ENCODE measurements at places on chromosomes 2 and 18.
A peak's percentile ranks its signal among the peaks of the same experiment; 100 is the strongest.

DNA sequence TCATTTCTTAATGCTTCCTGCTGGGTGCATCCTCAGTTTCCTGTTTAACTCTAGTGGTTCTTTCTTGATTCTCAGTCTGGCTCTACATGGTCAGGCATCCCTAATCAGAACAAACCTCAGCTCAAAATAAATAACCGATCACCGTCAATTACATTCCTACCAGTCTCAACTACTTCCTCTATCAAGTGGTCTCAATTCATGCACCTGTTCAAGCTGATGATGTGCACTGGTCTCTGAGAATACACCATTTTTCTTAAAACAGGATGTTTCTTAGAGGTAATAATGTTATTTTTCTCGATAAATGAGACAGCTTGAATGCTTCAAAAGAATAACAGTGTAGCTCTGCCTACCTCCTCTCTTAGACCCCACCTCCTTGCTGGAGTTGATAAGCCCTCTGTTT is 420.9 kb downstream of the SOCS6 start:
- DNase-seq, result no peak

DNA sequence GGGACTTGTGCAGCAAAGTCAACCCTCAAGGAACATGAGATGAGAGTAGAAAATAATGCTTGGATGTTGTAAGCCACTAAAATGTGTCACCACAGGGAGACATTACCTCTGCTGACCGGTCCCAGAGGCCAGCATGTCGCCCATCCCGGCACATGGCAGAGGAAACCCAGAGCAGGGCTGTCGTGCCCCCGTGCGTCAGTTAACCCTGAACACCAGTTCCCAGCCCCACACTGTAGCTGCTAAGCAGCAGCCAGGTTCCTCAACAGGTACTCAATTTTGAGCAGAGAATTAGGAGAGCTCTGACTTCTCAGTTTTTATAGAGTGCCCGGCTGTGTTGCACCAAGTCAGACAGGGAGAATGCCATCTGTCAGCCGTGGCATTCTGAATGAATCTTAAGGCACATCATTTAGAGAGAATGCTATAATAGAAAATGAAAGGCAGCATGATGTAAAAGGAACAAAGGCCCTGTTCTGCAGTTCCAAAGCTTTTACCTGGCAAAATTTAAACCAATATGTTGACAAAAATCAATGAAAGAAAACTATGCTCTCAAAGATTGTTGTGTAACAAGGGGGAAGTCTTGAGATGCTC is 307.9 kb downstream of the METTL4 start:
- DNase-seq, result no peak

DNA sequence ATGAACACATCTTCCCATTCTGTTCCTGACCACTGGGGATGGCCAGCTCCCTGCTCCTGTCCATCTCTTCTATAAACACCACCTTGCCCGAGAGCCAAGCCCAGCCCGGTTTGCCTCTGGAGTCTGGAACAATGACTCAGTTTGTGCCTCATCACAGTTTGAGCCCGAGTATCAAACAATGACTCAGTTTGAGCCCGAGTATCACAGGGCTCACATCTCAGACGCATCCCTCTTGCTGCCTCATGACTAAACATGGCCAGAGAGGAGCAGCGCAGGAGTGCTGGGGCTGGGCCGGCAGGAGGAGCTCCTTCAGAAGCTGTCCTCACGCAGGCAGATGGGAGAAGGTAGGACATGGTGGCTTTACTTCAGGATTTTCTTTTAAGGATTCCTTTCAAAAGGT is 68.7 kb downstream of the PXDN start:
- DNase-seq, result peak; percentile 55

DNA sequence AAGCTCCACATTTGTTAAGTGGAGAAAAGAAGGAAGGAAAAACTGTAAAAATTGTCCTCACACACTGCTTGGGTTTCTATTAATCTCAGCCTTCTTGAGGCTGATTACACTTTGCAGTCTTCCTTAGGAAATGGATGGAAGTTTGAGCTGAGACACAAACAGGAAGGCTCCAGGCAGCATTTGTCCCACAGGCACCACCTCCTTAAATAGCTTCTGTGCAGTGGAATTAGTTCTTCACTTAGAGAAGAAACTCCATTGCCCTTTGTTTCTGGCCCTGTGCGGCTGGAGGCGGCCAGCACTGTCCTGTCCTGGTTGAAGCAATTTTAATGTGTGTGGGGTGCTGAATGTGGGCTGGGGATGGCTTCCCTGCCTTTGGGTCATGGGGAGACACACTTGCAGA is 44.3 kb downstream of the ARHGAP28 start:
- DNase-seq, result no peak

- DNase-seq, result no peak
Measured at GRCh38 chr18:48736321-48737260, 197.8 kb downstream of the CTIF start.

- DNase-seq, result peak; percentile 85
Measured at GRCh38 chr2:168210895-168211570, 36.4 kb downstream of the STK39 start.

DNA sequence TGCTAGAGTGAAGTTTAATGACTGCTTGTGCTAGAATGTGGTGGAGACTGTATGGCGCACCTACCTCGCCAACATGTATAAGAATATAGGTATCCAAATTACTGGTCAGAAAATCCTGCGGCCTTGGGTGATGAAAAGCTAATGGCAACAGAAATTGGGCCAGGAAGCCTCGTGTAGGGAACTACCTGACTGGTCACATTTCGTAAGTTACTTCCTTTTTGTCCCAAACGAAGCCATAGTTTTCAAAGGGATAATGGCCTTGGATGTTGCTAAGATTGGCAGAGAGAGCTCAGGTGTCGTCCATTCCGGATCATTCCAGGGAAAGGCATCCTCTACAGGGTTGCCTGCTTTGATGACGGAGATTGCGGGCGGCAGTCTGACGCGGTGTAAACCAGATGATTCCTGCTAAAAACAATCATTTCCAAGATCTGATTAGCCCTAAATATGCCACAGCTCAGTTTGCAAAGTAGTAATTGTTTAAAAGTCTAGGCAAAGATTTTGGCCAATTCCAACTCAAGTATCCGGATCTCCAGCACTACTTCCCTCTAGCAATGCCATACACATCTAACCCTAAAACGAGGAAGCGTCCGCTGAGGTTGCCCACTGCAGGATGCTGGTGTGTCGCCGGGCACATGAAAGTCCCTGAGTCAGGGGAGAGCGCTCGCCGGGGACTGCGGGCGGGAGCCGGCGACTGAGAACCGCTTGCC is 708 bp upstream of the MALT1 start:
- DNase-seq, result no peak

GRCh38 chr2:173630425-173631126 is 275.9 kb downstream of the CDCA7 start:
- DNase-seq, result no peak

- no peak for DNase-seq
Measured at GRCh38 chr2:96594691-96595152, 43.4 kb downstream of the KANSL3 start.

DNA sequence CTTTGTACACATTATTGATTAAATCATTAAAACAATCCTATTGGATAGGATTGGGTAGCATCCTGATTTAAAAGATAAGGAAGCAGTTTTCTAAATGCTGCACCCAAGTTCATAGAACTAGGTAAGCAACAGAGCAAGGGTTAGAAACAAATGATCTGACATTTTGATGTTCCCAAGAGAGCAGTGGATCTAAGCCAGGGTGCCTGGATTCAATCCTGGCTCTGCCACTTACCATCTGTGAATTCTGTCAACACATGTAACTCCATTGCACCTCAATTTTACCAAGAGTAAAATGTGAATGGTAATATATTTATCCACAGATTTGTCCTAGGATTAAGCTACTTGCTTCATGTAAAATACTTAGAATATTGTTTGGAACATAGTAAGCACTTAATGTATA is 982.6 kb upstream of the FANCL start:
- no peak for DNase-seq

GRCh38 chr2:105407946-105408743 is 9.3 kb upstream of the FHL2 start:
- DNase-seq, result no peak

DNA sequence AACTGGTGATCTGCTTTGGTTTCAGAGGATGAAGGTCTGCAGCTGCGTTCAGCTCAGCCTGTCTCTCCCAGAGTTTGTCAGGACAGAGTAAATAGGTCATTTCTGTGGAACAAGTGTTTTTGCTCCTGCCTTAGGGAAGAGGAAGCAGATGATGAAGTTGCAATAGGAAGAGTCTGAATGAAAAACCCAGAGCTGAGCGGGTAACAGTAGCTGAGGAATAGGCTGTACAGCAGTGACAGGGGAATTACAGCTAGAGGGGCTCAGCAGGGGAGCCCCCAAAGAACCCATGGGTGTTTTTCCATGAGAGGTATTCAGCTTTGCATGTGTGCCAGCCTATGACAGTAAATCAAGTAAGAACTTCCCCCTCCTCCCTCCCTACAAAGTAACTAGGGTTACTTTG is 10.3 kb upstream of the CYBRD1 start:
- no peak for DNase-seq

DNA sequence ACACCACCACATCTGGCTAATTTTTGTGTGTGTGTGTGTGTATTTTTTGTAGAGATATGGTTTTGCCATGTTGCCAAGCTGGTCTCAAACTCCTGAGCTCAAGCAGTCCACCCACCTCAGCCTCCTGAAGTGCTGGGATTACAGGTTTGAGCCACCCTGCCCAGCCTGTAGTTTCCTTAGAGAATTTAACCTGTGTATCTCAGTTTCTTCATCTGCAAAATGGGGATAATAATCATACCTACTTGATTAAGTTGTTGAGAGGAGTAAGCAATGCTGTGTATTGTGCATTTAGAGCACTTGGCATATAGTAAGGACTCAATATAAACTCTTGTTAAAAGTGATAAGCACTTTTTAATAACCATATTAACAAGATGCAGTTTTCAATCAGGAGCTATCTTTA is 6.3 kb upstream of the SANBR start:
- DNase-seq, result no peak

GRCh38 chr2:29368659-29369040 is 253.4 kb downstream of the CLIP4 start:
- no peak for DNase-seq

DNA sequence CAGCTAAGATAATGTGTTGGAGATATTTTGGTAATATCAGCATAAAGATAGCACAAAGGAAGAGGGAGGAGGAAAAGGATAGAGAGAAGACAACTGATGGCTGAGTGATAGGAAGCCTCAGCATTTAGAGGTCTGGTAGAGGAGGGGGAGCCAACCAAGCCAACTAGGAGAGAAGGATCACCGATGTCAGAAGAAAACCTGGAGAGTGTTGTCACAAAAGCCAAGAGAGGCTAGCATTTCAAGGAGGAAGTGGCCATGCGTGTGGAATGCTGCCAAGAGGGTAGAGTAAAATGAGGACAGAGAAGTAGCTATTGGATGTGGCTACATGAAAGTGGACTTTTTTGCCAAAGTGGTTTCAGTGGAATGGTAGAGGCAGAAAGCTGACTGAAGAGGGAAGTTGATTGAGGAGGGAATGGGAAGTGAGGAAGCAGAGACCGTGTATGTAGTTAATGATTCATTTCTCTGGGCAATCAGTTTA is 34.3 kb downstream of the LCLAT1 start:
- DNase-seq, result no peak

- no peak for DNase-seq
Measured at GRCh38 chr18:47244086-47244485, 7.4 kb downstream of the SKOR2 start.

GRCh38 chr18:75551071-75551470 is 123.6 kb upstream of the SMIM21 start:
- DNase-seq, result no peak

DNA sequence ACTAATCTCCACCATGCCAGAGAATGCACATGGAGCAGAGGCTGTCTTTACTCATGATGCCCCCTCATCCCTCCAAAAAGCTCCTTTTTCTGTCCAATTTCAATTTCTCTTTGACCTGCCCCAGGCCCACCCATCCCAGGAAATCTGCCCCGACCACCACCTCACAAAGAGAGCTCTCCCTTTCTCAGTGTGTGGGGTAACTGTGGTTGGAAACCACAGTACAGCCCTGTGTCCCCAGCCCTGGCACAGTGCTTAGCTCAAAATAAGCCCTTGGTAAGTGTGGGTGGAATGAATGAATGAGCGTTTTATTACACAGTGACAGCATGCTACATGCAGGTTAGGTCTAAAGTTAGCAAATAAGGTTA is 43.7 kb upstream of the CAB39 start:
- no peak for DNase-seq

- no peak for DNase-seq
Measured at GRCh38 chr18:77103991-77104531, 28.5 kb downstream of the MBP start.

DNA sequence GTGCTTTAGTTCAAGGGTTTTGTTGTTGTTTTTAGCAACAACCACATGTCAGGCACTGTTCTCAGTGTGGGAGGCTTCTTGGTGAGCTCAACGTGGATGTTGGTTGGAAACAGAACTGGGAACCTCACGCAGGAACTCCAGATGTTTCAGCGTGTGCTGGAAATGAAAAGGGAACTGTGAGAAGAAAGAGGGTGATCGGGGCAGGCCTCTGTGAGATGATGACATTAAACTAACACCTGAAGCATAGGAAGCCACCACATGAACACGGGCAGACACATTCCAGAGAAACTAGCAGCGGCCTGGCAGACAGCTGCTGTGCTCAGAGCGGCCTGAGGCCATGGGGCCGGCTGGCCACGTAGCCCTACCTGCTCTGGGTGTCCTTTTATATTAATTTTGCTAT is 66.4 kb downstream of the COA5 start:
- no peak for DNase-seq

- no peak for DNase-seq
Measured at GRCh38 chr2:229191413-229191812, 79.7 kb downstream of the PID1 start.

GRCh38 chr2:208556983-208557484 is 150.4 kb downstream of the PTH2R start:
- no peak for DNase-seq

GRCh38 chr18:23926571-23926970 is 88.0 kb upstream of the TTC39C start:
- DNase-seq, result no peak
